ENCODE measurements at places on chromosomes 2 and 18. TPM values are rescaled to one million over a fixed set of nuclear protein-coding genes. Genes with fewer than 3 reads are reported as not detected.

GRCh38 chr18:58955738-58956137 lies 91.1 kb downstream of the ZNF532 start:
- no peaks in the 10 kb centered on the region for H3K27me3 ChIP-seq
- H3K4me3 ChIP-seq, result no peak overlapping the region
- H3K36me3 ChIP-seq, result no peaks in the 10 kb centered on the region
- no peaks in the 10 kb centered on the region for H3K4me1 ChIP-seq
- no peak for DNase-seq
- no peak overlapping the region for H3K27ac ChIP-seq

- H3K4me1 ChIP-seq, result peaks cover 8% of the 10 kb centered on the region
- H3K4me3 ChIP-seq, result no peak overlapping the region
- no peaks in the 10 kb centered on the region for H3K27me3 ChIP-seq
These were observed 156.3 kb downstream of the TTC32 start for GRCh38 chr2:19745318-19746136.

- H3K36me3 ChIP-seq, result no peaks in the 10 kb centered on the region
- H3K4me3 ChIP-seq, result no peak overlapping the region
- no peak overlapping the region for H3K27ac ChIP-seq
- no peaks in the 10 kb centered on the region for H3K4me1 ChIP-seq
- DNase-seq, result no peak
These were observed 446.7 kb downstream of the RNF144A start for GRCh38 chr2:7363906-7364305.

GRCh38 chr2:210531050-210531449 lies 25.3 kb upstream of the CPS1 start:
- H3K27ac ChIP-seq, result no peak overlapping the region
- no peak overlapping the region for H3K4me3 ChIP-seq
- no peaks in the 10 kb centered on the region for H3K36me3 ChIP-seq
- DNase-seq, result no peak
- no peaks in the 10 kb centered on the region for H3K27me3 ChIP-seq

- no peak overlapping the region for H3K4me3 ChIP-seq
- H3K36me3 ChIP-seq, result no peaks in the 10 kb centered on the region
- H3K27ac ChIP-seq, result no peak overlapping the region
- DNase-seq, result no peak
These were observed 193.7 kb upstream of the ID2 start for GRCh38 chr2:8488001-8488738.

GRCh38 chr18:32724071-32724749 lies 48.6 kb downstream of the KLHL14 start:
- no peaks in the 10 kb centered on the region for H3K27me3 ChIP-seq
- no peaks in the 10 kb centered on the region for H3K4me1 ChIP-seq
- DNase-seq, result no peak
- H3K4me3 ChIP-seq, result no peak overlapping the region
- no peaks in the 10 kb centered on the region for H3K36me3 ChIP-seq

GRCh38 chr2:105853354-105854088 lies 108.8 kb downstream of the NCK2 start:
- H3K36me3 ChIP-seq, result peaks cover 24% of the 10 kb centered on the region
- no peaks in the 10 kb centered on the region for H3K27me3 ChIP-seq
- H3K4me1 ChIP-seq, result no peaks in the 10 kb centered on the region
- no peak overlapping the region for H3K4me3 ChIP-seq

DNA sequence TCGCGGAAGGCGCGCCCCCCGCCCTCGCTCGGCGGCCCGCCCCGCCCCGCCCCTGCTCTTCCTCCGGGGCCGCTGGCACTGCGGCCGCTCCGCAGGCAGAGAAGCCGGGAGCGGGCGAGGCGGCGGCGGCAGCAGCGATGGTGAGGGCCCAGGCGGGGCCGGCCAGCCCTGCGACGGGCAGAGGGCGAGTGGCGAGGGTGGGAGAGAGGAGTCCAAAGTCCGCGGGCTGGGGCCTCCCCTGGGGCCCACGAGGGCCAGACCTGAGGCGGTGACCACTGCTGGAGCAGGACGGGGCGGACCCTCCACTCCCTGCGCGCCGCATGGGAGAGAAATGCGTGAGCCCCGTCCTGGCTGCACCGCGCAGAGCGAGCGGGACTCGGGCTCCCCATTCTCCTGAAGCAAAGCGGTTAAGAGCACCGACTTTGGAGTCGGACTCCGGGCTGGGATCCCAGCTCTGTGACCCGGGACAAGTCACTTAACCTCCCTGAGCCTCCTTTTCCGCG lies at the start of gene VAMP5:
VAMP5 (plus strand) TSS at position 78 of the 503 bp plus-strand sequence; CDS start at position 138, 60 bp downstream.
- no peaks in the 10 kb centered on the region for H3K36me3 ChIP-seq
- no peaks in the 10 kb centered on the region for H3K27me3 ChIP-seq
- H3K4me3 ChIP-seq, result no peak within 1 kb of the TSS
- DNase-seq, result no peak
- peak within 1 kb of the TSS; percentile 66 for H3K27ac ChIP-seq

DNA sequence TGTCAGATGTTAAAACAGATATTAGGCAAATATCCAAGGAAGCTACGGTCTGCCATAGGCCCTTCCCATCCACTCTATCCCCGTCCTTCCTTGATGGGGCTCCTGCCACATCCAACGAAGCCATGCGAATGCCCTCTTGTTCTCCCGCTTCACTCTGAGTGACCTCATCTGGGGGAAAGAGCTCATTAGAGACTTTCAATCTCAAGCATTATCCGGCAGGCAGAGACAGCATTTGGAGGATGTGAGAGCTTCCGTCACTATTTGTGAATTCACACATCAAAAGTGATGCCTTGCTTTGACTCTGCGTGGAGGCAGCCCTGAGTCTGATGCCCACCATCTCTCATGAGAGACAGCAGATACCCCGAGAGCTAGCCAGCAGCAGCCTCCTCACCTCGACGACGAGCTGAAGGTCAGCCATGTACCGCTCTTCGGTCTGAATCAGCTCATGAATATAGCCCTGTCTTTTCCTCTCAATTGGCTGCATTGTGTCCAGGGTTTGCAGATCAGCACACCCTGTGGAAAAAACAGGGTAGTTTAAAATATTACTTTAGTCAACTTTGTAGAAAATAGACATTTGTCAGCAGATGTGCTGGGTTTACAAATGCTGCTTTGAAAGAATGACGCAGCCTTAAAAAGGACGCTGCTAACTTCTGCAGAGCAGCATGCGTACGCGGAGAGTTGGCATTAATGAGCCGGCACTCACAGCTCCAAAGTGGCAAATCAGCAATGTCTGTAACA lies 45.9 kb downstream of the FAM228A start:
- no peaks in the 10 kb centered on the region for H3K36me3 ChIP-seq
- H3K4me1 ChIP-seq, result no peaks in the 10 kb centered on the region
- no peak for DNase-seq
- no peaks in the 10 kb centered on the region for H3K27me3 ChIP-seq

DNA sequence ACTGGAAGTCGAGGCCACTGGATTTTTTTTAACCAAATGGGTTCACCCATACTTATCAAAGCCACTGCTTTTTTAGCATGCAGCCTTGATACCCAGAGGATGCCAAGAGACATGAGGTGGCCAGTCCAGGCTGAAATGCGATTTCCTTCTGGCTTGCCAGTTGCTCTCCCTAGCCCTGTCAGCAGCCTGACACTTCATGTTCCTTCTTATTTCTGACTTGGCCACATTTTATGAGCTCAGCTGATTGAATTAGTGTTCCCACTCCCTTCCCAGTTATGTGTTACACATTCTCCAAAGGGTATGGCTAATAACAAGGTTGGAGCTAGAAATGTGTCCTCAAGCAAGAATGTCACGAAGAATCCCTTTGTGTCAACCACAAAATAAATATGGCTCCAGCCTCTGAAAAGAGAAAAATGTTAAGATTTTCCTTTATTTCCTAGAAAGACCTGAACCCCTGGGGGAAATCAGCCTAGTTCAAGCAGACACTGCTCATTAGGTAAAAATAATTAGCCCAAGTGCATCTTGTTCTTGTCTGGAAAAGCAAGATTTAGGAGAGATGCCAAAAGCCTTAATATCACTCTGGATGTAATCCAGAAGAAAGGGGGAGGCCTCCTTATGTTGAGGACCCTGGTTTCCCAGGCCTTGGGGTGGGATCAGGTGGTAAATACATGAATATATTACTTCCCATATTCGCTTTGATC lies 121.7 kb upstream of the TACR1 start:
- H3K27ac ChIP-seq, result no peak overlapping the region
- H3K27me3 ChIP-seq, result no peaks in the 10 kb centered on the region
- no peaks in the 10 kb centered on the region for H3K4me1 ChIP-seq
- H3K36me3 ChIP-seq, result no peaks in the 10 kb centered on the region
- H3K4me3 ChIP-seq, result no peak overlapping the region
- DNase-seq, result no peak

GRCh38 chr18:28151434-28151833 lies 25.5 kb downstream of the CDH2 start:
- no peak overlapping the region for H3K4me3 ChIP-seq
- H3K36me3 ChIP-seq, result no peaks in the 10 kb centered on the region
- no peaks in the 10 kb centered on the region for H3K27me3 ChIP-seq
- H3K4me1 ChIP-seq, result no peaks in the 10 kb centered on the region

- H3K4me1 ChIP-seq, result peaks cover 11% of the 10 kb centered on the region
- H3K4me3 ChIP-seq, result no peak overlapping the region
- DNase-seq, result no peak
- no peaks in the 10 kb centered on the region for H3K27me3 ChIP-seq
These were observed 38.1 kb upstream of the SLC3A1 start for GRCh38 chr2:44237221-44237620.

GRCh38 chr2:180016937-180017336 lies 9.8 kb upstream of the CWC22 start:
- peaks cover 11% of the 10 kb centered on the region for H3K4me1 ChIP-seq
- no peak overlapping the region for H3K27ac ChIP-seq
- no peak for DNase-seq
- no peaks in the 10 kb centered on the region for H3K36me3 ChIP-seq
- no peak overlapping the region for H3K4me3 ChIP-seq

- H3K4me1 ChIP-seq, result peaks cover 7% of the 10 kb centered on the region
- no peaks in the 10 kb centered on the region for H3K36me3 ChIP-seq
- DNase-seq, result no peak
- no peaks in the 10 kb centered on the region for H3K27me3 ChIP-seq
- H3K4me3 ChIP-seq, result no peak overlapping the region
- no peak overlapping the region for H3K27ac ChIP-seq
These were observed 180.9 kb upstream of the HS6ST1 start for GRCh38 chr2:128499367-128500137.

DNA sequence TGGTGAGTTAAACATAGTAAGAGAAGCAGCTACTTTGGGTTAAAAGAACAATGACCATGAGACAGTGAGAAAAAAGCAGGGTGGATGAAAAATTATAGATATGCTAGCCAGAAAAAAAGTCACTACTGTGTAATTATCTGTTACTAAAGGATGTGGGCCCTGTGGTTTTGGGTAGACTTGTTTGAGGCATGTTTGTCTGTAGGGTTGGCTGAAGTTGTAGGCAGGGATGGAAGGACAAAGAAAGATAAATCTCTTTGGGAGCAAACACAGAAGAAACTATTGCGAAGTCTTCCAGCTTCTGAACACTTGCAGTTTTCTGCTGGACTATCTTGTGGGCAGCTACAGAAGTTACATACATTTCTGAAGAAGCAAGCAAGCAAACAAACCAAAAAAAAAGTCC lies 28.2 kb downstream of the RND3 start:
- H3K27ac ChIP-seq, result no peak overlapping the region
- H3K4me3 ChIP-seq, result no peak overlapping the region
- no peaks in the 10 kb centered on the region for H3K27me3 ChIP-seq
- no peaks in the 10 kb centered on the region for H3K36me3 ChIP-seq
- no peak for DNase-seq

GRCh38 chr2:175181104-175181876 lies at the start of gene ATP5MC3:
Gene ATP5MC3 (minus strand): TSS chr2:175181710. CDS start chr2:175181393, 317 bp downstream.
- H3K4me1 ChIP-seq, result 0 out of 2 replicates have a peak, but pooled peaks cover 7% of the 10 kb centered on the region
- peak within 1 kb of the TSS; percentile 83 for H3K4me3 ChIP-seq
- H3K36me3 ChIP-seq, result peaks cover 36% of the 10 kb centered on the region
- peak; percentile 97 for DNase-seq
- H3K27me3 ChIP-seq, result no peaks in the 10 kb centered on the region

DNA sequence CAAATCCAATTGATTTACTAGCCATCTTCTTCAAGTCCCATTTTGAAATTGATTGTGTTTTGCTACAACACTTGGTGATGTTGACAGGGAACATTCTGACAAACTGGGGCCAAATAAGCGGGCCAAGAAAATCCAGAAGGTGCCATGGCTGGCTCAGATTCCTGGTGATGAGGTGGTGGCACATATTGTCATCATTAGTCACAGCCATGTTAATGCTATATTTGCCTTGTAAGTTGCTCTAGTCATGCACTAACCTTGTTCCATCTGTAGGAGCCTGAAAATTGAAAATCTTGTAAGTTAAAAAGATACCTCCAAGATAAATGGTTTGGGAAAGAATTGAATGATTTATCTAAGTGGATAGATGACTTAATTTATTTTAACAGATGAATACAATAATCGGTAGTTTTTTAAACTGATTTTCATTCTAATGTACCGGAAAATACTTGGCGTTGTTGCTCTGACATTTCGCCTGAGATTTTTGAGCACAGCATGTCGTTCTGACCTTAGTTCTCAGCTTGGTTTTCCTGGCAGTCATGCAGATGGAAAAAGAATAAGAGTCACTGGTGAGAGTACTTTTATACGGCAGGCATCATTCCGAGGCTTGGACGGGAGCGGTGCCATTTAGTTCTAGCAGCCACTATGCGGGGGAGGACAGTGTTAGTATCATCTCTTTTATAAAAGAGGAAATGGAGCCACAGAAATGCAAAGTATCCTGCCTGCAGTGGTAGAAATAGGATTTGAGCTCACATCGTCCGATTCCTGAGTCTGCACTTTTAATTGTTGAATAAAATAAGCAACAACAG lies 133.9 kb downstream of the ZNF532 start:
- no peaks in the 10 kb centered on the region for H3K27me3 ChIP-seq
- no peak overlapping the region for H3K27ac ChIP-seq
- H3K4me3 ChIP-seq, result no peak overlapping the region
- peaks cover 10% of the 10 kb centered on the region for H3K4me1 ChIP-seq

- H3K4me1 ChIP-seq, result peaks cover 14% of the 10 kb centered on the region
- DNase-seq, result no peak
- no peaks in the 10 kb centered on the region for H3K36me3 ChIP-seq
These were observed 21.1 kb downstream of the INPP5D start for GRCh38 chr2:233081232-233081730.

GRCh38 chr2:235901243-235901642 lies 266.9 kb downstream of the GBX2 start:
- no peaks in the 10 kb centered on the region for H3K36me3 ChIP-seq
- DNase-seq, result no peak
- H3K4me1 ChIP-seq, result no peaks in the 10 kb centered on the region
- H3K27me3 ChIP-seq, result no peaks in the 10 kb centered on the region

DNA sequence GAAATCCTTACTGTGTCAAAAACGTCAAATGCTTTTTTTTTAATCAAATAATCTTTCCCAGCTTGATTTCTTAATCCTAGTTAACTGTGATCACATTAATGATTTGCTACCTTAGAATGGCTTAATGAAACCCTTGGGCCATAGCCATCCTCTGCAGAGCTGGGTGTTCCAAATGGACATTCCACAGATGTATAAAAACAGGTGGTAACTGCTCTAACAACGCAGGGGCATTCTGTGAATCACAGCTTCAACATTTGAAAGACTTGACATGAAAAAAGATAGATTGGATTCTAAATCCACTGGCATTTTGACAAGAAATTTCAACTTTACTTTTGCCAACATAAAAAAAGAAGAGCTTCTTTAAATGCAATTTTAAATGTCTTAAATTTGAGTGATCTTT lies 69.8 kb upstream of the RASGRP3 start:
- H3K4me1 ChIP-seq, result peaks cover 28% of the 10 kb centered on the region
- H3K4me3 ChIP-seq, result no peak overlapping the region
- H3K36me3 ChIP-seq, result no peaks in the 10 kb centered on the region
- H3K27me3 ChIP-seq, result no peaks in the 10 kb centered on the region
- peak overlapping the region; percentile 18 for H3K27ac ChIP-seq

Gene SCLY
- total RNA-seq, result 35.9 TPM

Gene HOXD12
- total RNA-seq, result not detected

Gene AGXT
- total RNA-seq, result 1.3 TPM

Gene FTCDNL1
- 2.6 TPM for total RNA-seq

Gene NT5C1B
- not detected for total RNA-seq

Gene DLX1
- total RNA-seq, result 13.5 TPM

All from SJCRH30 (cell line).